ENCODE measurements at places on chromosomes 4 and X. TPM values are rescaled to one million over a fixed set of nuclear protein-coding genes. Genes with fewer than 3 reads are reported as not detected.

DNA sequence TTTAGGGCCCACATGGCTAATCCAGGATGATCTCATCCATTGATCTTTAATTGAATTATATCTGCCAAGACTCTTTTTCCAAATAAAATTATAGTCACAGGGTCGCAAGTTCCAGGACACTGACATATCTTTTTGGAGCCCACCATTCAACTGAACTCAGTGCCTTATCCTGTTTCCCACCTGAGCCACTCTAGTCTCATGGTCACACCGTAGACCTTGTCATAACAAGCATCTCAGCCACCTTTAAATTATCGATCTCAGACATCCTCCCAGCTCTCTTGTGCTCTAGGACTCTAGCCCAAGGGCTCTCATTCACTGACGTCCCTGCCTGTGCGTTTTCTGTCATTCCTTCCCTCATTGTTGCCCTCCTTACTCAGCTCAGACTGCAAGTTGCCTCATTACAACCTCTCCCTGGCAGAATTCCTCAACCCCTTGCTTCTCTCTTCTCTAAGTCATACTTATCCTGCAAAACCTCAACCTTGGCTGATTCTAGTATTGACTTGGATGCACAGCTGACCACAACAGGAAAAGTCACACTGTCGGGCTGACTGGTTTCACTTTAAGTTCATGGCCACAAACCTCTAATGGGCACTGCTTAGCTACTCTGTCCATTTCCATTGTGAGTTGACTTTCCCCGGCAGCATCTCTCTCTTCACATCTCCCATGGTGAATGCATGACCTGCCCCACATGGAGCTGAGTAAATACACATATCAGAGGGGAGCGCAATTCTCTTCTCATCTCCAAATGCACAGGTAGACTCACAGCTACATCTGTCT lies 91.0 kb upstream of the TRIM2 start:
- peak; percentile 32 for DNase-seq

DNA sequence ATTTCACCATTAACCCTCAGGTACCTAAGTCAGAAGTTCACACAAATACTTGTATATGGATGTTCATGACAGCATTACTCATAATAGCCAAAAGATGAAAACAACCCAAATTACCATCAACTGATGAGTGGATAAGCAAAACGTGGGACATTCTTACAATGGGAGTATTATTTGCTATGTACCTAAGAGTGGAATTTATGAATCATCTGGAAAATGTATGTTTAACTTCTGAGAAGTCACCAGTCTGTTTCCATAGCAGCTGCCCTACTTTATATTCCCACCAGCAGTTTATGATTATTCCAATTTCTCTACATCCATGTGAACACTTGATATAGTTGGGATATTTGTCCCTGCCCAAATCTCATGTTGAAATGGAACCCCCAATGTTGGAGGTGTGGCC lies 1478.9 kb downstream of the PCDH19 start:
- no peak for DNase-seq

The ENPP6 gene
- 0.18 TPM for total RNA-seq

DNA sequence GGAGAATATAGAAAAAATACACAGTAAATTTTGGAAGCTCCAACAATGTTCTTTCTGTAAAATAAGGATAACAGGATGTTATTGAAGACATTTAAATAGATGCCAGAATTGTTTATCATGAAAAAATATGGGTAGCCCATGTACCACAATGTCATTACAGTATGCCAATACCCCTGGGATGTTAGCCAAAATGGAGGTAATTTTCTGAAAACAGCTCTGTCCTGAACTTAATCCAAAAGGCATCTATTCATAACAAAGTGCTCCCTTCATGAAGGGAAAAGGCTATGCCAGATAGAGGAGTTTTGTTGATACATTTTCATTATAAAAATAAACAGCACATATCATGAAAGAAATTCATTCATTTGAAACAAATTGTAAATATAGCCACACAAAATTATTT lies 1902.6 kb upstream of the AGA start:
- no peak for DNase-seq

DNA sequence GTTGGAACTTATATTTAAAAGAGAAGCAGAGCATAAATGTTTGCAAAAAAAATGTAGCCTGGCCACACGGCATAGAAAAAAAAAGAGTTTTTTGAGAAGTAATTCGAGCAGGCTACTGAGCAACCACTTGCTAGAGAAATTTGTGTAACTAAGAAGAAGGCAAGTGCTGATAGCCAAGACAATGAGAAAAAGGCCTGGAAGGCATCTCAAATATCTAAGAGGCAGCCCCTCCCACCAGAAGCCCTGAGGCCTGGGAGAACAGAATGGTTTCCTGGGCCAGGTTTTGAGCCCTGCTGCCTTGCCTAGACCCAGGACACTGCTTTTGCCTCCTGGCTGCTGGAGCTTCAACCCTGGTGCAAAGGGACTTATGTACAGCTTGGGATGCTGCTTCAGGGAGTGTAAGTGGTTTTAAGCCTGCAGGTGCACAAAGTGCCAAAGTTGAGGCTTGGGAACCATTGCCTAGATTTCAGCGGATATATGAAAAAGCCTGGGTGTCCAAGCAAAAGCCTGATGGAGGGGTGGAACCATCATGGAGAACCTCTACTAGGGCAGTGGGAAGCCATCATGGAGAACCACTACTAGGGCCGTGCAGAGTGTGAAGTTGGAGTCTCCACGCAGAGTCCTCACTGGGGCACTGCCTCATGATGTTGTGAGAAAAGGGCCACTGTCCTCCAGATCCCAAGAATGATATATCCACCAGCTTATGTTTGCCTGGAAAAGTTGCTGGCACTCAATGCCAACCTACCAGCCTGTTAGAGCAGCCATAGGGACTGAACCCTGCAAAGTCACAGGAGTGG lies 9.7 kb downstream of the TECRL start:
- no peak for DNase-seq

- DNase-seq: no peak
These were observed 7.2 kb downstream of the TIMM17B start for GRCh38 chrX:48890296-48890925.

- DNase-seq: no peak
These were observed 113.1 kb downstream of the ENPP6 start for GRCh38 chr4:184104419-184105101.

DNA sequence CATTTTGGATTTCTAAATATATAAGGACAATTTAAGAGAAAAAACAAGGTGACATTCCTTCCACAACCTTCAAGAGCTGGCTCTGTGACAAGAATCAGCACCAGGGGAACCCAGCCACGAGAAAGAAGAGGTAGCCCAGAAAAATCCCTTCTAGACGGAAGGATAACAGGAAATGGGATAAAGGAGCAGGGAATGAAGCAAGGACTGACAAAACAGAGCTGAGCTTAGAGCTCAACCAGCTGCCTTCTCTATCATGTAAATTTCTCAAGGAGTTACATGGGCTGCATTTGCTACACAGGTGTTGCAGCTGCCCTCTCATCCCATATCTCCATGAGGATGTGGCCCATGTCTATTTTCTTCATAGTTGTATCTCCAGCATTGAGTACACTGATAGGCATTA lies 154.2 kb upstream of the PRDX4 start:
- no peak for DNase-seq

- DNase-seq: no peak
These were observed 1251.6 kb upstream of the AGA start for GRCh38 chr4:178693816-178694215.

DNA sequence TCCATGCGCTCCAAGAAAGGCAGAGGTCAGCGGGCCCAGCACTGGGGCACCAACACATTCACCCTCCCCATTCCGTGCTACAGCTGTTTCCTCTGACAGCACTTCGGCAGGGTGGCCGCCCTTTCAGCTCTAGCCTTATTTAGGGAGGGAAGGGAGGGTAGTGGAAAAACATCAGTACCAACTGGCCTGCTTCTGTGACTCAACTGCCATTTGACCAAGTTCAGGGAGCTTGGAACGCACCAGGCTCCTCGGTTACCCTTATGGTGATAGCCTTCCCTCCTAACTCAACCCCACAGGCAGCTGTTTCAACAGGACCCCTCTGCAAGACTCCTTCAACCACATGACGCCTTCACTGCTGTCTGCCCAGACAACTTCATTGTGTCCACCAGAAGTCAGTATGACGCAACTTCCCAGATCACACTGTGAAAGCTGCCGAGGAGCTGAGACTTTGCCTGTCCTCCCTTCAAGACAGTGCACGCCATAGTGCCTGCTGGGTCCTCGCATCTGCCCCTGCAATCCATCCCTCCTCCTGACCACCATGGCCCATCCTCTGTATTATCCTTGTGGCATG lies 132.2 kb downstream of the AFAP1 start:
- no peak for DNase-seq

GRCh38 chr4:148514041-148514440 lies 71.8 kb upstream of the NR3C2 start:
- no peak for DNase-seq

DNA sequence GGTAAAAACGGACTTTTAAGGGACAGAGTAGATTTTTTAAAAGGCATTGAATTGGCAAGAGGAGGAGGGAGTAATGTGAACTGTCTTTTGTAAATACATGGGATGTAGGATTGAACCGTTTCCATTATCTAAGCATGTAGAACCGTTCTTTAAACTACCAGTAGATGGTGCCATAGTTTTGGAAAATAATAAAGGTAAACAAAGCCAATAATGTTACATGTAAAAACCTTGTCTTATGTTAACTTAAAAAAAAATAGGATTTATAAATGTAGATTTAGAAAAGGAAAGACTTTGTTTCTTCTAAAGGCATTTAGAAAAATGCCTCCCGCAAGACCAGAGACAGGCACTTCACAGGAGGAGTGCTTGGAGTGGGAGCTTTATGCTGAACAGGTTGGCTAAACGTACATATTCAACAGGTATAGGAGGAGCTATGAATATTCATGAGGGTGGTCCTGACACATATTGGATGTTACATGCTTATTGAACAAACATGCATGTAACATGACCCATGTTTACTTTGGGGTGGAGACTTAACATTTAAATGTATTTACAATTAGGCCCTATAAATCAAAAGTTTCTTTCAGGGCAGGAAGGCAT lies 45.5 kb upstream of the FAM241A start:
- no peak for DNase-seq

All from activated CD8-positive, alpha-beta T cell treated with anti-CD3 and anti-CD28 coated beads, Interleukin-2, amount 10 ng/mL, durations not matched to agents 7 days and 5 days (primary cell).